CD4-positive, alpha-beta T cell treated with Interleukin-6 at 100 ng/mL for 8 hours (primary cell): ENCODE measurements at places on chromosomes 12 and 14.
A peak's percentile ranks its signal among the peaks of the same experiment; 100 is the strongest.

- no peak for DNase-seq
These were observed 62.6 kb downstream of the DUSP16 start for GRCh38 chr12:12499909-12500604.

DNA sequence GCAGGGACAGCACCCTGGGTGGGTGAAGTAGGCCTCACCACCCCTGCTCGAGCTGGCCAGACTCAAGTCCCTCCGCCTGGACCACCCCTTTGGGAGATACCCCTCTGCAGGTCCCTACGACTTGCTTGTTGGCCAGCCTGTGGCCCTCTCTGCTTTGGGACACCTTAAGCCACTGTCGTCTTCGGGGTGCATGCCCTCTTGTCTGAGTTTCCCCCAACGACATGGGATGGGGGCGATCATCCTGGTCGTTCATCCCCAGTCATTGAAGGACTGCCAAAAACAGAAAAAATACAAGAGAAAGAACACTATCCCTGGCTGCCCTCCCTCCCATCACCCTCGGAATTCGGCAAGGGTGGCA, 151.1 kb downstream of the DPF3 start:
- no peak for DNase-seq

GRCh38 chr12:17609153-17609552, 480.8 kb downstream of the RERGL start:
- DNase-seq: no peak

DNA sequence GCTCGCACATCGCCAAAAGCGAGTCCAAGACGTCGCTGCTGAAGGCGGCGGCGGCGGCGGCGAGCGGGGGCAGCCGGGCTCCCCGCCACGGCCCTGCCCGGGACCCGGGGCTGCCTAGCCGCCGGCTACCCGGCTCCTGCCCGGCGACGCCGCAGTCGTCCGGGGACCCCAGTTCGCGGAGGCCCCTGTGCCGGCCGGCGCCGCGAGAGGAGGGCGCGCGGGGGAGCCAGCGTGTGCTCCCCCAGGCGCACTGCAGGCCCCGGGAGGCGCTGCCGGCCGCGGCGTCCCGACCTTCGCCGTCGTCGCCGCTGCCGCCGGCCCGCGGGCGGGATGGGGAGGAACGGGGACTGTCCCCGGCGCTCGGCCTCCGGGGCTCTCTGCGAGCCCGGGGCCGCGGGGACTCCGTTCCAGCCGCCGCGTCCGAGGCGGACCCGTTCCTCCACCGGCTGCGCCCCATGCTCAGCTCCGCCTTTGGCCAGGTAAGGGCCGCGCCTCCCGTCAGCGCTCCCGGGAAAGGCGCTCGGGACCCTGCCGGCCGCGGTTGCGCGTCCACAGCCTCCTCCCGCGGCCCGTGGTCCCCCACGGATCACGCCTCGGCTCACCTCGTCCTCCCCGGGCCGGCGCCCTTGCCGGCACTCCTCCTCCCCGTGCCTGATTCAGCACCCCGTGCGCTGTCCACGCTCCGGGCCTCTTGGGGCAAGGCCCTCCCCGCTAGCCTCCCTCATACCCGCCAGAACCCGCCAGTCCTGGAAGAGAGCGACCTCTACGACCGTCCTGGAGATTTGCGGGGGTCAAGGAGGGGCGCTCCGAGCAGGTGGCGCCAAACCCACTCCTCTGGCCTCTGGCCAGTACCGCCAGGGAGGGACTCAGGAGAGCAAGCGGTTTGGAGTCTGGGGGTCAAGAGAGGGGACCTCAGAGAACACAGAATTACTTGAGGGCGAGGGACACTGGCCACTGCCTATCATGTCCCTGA, 721 bp downstream of the CABP1 start:
- DNase-seq: peak; percentile 23

GRCh38 chr14:96797582-96798349, 584 bp downstream of the VRK1 start:
- peak; percentile 4 for DNase-seq

DNA sequence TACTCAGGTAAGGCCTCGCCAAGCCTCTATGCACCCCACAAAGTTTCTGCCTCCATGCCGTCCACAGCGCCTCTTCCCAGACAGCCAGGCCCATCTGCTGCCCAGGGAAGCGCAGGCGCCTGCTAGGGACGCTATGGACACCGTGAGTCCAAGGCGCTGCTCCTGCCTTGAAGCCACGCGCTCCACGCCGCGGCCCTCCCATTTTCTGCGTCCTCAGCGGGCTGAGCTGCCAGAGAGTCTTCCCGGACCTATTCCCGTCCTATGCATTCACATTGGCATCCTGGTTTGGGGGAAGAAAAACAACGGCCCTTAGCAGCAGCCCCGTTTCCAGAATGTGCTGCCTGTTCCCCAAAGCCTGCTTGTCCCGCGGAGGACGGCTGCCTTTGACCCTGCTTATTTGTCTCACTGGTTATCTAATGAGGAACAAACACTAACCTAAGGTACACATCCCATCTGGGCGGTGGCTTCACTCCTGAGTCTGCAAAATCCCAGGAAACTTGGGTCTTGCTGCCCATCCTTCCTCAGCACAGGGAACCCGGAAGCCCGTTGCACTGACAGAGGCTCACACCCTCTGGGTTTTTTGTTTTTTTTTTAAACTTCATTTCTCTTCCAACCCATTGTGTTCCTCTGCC, 38.0 kb downstream of the MMAB start:
- DNase-seq: no peak

- DNase-seq: no peak
These were observed 11.1 kb downstream of the SPTSSA start for GRCh38 chr14:34450958-34451357.

- DNase-seq: no peak
These were observed 27.8 kb upstream of the NEDD1 start for GRCh38 chr12:96879301-96879700.

DNA sequence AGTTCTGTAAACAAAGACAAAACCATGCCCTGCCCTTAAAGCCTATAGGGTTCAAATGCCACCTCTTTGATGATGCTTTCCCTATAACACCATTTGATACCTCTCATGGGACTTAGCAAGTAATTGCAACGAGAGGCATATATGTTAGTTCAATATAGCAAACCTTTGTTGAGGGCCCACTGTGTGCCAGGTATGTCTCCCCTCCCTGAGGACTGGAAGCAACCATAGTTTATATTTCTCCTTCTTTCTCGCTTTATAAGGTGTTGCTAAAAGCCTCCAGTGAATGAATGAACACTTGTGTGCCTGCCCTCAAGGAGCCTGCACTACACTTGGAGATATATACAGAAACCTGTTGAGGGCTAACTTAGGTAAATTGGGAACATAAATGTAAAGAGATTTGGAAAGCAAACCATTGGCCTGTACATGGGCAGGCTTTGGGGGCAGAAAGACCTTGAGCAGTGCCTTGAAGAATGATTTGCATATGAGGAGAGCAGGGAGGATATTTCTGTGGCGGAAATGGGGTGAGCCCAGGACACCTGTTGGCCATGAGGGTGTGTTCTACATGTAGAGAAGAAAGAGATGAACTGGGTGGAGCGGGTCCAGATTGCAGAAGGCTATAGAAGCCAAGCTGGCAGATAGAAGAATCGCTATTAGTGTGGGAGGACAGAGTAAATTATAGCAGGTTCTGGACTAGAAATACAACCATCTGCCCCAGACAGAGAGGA, 1.8 kb upstream of the CKAP4 start:
- DNase-seq: no peak

- no peak for DNase-seq
These were observed 230.8 kb upstream of the NPAS3 start for GRCh38 chr14:32707742-32708500.

DNA sequence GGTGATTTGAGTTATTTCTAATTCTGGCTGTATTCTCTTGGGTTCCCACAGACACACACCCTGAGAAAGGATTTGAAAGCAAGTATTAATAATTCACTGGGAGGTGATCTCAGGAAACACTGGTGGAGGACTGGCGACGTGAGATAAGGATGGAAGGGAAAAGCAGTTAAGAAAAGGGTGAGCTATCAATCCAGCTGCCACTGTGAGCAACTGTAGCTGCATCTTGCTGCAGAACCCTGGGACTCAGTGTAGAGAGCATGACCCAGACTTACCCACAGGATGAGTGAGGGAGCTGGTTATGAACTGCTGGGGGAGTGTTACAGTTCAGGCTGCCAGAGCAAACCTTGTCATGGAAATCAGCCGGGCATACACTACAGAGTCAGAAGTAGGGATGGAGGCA, 71.9 kb downstream of the RESF1 start:
- no peak for DNase-seq

GRCh38 chr14:61483476-61483875, 162.1 kb downstream of the PRKCH start:
- no peak for DNase-seq

- DNase-seq: no peak
These were observed 107.1 kb downstream of the CATSPERB start for GRCh38 chr14:91624757-91625156.

- no peak for DNase-seq
These were observed 364.8 kb downstream of the CACNA1C start for GRCh38 chr12:2417481-2418160.

DNA sequence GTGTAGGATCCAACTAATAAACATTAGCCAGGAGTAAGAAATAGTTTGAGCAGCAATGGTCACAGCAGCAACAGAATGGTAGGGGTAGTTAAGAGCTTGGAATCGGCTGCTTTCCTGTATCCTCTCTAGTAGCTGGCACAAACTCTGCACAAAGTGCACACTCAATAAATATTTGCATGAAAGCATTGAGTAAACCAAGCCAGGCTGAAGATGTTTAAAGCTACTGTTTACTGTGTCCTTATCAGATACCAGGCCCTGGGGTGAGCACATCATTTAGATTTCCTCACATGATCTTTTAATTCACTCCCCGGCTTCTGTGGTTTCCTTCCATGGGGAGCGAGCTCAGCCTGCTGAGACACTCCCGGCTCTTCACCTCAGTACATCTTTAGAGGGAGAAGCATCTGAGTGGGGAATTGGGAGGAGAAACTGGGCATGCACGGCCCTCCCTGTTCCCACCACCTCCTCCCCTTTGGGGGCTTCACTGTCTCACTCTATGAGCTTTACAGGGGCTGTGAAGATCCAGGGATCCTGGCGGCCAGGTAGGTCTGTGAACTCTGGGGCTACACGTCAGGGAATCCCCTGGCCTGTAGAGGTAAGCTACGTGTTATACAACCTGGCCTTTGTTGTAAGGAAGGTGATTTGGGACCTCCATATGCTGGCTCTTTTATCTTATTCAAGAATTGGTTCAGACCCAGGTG, 107.2 kb upstream of the VASH1 start:
- no peak for DNase-seq

DNA sequence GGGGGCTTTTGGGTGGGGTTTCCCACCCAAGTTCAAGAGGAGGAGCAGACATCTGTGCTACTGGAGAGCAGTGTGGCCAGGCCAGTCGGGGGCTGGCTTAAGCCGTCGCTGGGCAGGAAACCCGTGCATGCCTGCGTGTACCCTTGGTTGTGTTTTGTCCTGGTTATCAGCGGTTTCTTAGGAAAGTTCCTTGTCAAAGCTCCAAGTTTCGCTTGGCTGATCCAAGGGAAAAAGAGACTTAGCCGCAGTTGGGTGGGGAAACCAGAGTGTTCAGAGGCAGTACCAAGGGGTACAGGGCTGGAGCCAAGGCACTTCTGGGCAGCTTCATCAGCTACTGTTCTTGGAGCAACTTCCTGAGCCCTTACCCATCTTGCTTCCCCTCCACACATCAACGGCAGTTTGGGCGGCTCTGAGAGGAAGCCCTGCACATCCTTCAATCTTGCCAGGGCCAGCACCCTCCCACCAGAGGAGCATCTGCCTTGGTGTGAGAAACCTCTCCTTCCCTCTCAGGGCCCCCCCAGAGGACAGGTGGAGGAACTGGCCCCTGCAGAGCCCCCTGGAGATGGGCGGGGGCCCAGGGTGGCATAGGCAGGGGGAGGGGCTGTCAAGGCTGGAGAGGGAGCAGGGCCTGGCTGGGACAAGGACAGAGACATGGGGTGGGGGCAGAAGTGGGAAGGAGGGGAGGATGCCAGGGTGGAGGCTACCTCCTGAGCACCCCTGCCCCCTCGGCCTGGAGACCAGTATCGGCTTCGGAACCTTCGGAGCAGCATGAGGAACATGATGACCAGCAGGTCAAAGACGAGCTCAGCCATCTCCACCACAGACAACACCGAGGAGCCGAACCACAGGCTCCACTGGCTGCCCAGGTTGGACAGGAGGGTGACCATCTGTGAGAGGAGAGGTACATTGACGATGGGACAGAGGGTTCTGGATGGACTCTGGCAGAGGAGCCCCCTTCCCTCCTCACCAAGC, 5.8 kb upstream of the TNFRSF1A start:
- DNase-seq: no peak

GRCh38 chr14:82667501-82667900, 1133.8 kb upstream of the SEL1L start:
- no peak for DNase-seq

DNA sequence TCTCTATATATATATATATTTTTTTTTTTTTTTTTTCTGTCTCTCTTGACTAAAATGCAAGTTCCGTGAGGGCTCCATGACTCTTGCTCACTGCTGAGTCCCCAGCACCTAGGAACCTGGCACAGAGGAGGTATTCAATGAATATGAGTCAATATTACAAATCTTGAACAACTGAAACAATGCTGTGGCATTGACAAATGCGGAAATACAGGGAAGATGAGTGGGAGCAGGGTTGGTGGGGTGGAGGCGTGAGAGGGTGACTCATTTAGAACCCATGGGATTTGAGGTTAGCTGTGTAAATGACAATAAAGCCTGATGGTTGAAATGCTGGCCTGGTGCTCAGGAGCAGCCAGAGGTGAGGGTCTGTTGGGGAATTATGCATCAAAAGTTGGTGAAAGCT, 121.7 kb upstream of the FUT8 start:
- DNase-seq: no peak

GRCh38 chr14:37900561-37900960, 305.1 kb downstream of the TTC6 start:
- DNase-seq: no peak

- DNase-seq: no peak
These were observed 4.0 kb downstream of the MLEC start for GRCh38 chr12:120690978-120691377.

GRCh38 chr12:40078266-40078665, 27.6 kb downstream of the SLC2A13 start:
- DNase-seq: no peak

DNA sequence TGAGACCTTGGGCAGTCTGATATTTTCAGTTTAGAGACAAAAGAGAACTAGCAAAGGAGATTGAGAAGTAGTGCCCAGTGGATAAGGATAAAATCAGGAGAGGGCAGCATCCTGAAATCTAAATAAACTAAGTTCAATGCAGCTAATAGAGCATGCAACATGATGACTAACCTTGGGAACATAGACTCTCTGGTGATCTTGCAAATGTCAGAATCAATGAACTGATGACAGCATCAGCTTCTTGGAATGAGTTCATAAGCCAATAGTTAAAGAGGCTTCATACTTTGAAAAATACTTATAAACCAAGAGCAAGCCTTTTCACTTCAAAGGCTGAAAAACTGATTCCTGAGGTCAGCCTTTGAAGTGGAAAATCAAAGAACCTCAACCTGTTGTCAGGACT, 8.2 kb downstream of the TAS2R19 start:
- DNase-seq: no peak

- no peak for DNase-seq
These were observed 8.5 kb upstream of the AMIGO2 start for GRCh38 chr12:47088021-47088944.

GRCh38 chr14:69666690-69667211, 55.4 kb downstream of the SUSD6 start:
- DNase-seq: no peak
